ENCODE measurements at places on chromosomes 4 and X.

DNA sequence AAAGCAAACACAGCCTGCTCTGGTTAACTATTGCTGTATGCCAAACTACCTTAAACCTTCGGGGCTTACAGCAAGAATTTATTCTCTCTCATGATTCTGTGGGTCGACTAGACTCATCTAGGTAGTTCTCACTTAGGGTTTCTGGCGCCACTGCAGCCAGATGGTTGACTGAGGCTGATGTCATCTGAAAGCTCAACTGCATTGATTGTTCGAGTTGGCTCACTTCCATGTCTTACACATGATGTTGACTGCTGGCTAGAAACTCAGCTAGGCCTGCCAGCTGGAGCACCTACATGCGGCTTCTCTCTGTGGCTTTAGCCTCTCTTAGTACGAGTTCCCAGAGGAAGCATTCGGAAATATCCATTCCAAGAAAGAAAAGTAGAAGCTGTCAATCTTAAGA, 103.2 kb downstream of the SRPX start:
- DNase-seq: no peak

DNA sequence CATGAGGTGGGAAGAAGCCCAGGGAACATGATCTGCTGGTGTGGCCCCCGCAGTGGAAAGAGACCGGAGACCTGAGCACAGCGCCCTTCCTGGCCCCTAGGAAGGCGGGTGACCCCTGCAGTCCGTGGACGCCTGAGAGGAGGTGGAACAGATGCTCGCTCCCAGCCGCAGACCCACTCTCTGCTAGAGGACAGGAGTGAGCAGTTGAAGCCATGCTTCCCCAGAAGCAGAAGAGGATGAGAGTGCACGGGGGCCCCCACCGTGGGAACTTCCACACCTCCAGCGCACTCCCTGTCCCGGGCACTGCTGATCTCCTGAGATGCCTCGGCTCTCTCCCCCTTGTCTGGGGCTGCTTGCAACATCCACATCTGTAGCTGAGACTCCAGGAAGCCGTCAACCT, 62.2 kb downstream of the GPR143 start:
- DNase-seq: no peak

DNA sequence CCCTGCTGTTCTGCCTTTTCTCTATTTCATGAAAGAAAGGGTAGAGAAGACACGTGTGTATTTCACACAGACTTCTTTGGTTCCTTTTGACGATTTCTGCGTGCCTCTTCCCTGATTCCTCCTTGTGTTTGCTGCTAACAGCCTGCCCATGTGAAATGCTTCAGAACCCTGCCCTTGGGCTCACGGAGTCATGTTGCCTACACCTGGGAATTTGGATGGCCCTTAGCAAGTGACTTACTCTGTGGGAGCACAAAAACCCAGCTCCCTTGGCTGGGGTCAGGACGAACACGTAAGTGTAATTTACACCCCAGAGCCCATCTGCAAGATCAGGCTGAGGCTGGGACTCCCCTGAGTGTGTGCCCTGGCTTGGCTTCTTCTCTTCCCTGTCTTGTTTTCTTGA, 220.3 kb upstream of the BCOR start:
- no peak for DNase-seq

DNA sequence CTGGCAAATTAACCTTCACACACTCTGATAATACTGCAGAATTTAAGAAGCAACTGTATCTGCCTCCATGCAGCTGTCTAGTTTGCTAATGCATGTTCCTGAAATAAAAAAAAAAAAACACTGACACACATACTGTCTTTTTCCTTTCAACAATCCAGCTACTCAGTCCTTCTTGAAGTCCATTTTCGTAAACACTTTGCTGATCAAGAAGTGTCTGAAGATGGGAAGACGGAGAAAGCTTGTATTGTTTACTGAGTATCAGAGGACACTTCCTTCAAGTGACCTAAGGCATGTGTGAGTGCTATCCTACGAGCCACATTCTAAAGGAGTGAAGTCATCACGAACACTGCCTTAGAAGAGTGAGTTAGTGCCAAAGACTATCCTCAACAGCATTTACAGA, 82.6 kb downstream of the LUZP4 start:
- no peak for DNase-seq

DNA sequence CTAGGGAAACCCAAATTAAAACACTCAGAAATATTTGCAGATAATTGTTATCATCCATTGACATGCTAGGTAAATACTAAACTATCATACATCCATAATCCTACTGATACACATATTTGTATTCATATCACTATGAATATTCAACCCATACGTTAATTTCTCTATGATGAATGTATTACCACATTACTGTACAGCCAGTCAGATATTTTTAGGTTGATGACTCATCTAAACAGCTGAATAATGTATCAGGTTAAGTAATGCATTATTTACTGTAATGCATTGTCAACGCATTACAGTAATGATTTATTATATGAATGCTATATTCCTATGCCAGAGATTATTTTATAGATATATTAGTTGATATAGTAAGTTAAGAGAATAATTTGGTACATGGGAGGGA, 37.1 kb downstream of the VEGFC start:
- DNase-seq: no peak

DNA sequence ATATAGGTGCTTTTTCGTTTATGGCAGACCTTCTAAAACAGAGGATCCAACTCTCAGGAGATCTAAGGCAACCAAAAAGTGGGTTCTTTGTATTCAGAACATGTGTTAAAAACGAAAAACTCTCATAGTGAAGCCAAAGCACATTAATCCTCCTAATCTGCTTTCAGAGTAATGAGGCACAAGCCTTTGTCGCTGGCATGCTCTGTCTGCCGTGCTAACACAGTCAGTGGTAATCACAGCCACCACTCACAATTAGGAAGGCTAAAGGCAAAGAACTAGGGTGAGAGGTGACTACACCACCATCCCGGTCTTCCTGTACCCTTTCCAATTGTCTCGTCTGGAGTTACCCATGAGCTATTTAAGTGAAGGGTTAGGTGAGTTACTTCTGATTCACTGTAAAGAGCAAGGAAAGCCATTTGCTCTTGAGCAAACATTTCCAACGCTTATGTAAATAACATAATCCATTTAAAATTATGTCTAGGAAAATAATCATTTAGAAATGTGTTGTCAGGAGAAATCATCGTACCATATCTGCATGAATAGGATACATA, 40.7 kb downstream of the NPY2R start:
- DNase-seq: no peak

Measured in effector memory CD4-positive, alpha-beta T cell (primary cell).